ENCODE measurements at places on chromosomes 5 and 9.

- peak; percentile 27 for DNase-seq
Observed at GRCh38 chr5:53478411-53479044, 1.9 kb upstream of the FST start.

DNA sequence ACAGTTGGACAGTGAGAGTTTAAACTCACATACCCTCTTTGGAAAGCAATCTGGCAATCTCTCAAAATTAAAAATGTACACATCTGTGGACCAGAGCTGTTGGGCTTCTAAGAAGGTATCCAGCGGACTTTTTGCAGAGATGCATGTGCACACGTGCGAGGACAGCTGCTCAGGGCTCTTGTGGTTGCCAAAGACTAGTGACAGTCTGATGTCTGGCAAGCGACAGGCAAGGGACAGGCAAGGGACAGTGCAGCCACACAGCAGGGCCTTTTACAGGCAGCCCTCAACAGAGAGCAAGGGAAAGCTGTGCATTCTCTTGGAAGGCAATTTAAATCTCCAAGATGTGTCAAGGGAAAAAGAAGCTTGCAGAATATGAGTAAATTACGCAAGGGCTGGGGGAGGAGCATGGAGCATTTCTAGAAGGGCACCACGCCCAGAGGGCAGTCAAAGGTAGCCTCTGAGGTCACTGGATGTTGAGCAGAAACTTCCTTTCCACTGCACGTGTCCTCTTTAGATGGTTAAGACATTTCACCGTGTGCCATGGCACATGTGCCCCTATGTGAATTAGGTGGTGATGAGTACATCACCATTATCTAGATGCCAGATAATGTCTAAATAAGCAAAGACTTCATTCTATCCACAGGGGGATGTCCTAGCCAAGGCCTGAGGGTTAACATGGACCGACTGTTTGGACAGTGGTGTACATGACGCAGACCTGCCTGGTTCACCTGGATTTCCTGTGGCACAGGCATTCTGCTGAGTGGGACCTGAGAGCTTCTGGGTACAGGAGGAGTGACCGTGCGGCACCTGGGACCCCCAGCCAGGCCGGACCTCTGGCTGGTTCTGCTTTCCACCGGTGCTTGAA, 9.1 kb downstream of the GFPT2 start:
- no peak for DNase-seq

- DNase-seq = no peak
Observed at GRCh38 chr9:134620751-134621557, 20.6 kb upstream of the COL5A1 start.

DNA sequence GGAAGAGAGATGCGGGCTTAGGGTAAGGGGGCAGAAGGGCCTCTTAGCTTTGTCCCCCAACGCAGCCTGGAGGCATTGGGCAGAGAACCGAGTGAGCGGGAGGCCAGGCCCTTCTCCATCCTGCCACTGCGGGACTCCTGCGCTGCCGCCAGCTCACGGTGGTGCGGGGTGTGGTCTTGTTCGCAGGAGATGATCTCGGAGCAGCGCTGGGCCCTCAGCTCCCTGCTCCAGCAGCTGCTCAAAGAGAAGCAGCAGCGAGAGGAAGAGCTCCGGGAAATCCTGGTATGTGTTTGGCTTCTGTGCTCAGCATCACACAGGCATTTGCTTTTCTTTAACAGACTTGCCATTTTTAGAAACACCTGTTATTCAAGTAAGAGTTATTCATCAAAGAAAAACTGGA, 41.3 kb downstream of the LRSAM1 start:
- DNase-seq = no peak

DNA sequence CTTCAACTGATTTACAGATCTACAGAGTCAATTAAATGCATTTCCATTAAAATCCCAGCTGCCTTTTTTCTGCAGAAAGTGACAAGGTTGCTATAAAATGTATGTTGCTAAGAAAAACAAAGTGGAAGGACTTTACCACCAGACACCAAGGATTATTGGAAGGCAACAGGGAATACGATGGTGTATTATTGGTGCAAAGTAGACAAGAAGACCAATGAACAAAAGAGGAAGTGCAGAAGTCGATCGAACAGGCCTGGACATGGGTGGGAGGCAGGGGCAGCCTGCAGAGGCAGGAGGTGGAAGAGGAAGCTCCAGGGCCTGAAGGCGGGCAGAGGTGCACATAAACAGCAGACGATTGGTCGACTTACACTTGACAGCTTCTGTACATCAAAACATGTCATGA, 10.6 kb upstream of the SLC6A19 start:
- no peak for DNase-seq

DNA sequence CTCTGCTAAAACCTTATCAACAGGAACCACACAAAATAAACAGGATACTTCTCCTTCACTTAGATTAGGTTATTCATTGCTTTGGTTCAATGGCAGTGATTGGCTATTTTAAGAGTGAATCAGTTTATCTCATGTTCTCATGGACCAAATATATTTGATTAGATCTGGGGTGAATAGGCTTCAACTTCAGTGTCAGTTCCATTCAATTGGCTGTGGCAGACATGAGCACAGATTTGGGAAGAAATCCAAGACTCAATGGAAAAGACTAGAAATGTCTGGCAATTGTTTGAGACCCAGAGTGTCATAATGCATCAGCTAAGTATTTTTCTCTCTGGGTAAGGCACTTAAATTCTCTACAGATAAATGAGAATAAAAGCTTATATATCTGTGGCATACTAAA, 37.1 kb downstream of the CDH18 start:
- DNase-seq = no peak

DNA sequence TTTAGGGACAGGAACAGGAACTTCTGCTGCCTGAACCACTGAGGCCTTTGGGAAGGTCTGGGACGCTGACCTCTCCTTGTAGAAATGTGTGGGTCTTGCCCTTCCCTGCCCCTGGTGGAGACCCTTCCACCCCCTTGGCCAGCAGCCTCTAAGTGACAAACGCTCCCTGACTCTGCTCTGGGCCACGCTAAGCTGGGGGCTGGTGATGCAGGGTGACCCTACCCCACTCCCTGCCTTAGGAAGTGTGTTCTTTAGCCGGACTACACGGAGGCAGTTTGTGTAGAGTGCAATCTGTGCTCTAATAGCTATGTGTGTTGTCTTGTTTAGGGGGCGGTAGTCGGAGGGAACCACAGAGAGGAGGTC, 123.0 kb downstream of the COL23A1 start:
- no peak for DNase-seq

GRCh38 chr9:5832071-5832537, 813 bp downstream of the ERMP1 start:
- DNase-seq = no peak

GRCh38 chr9:132147331-132147730, 14.5 kb upstream of the NTNG2 start:
- DNase-seq = peak; percentile 17

- no peak for DNase-seq
Observed at GRCh38 chr5:97838214-97838613, 655.2 kb upstream of the RIOK2 start.

GRCh38 chr5:79990598-79991507, at the start of gene MTX3:
Gene MTX3 (minus strand): TSS chr5:79991262. CDS start chr5:79991238, 24 bp downstream.
- peak; percentile 95 for DNase-seq

GRCh38 chr5:130528474-130528873, 624.2 kb downstream of the CHSY3 start:
- DNase-seq = no peak

GRCh38 chr5:131276072-131276471, 12.2 kb downstream of the CDC42SE2 start:
- peak; percentile 39 for DNase-seq

- DNase-seq = no peak
Observed at GRCh38 chr5:73637565-73637964, 11.6 kb downstream of the ARHGEF28 start.

- no peak for DNase-seq
Observed at GRCh38 chr5:95727764-95728191, 3.4 kb upstream of the RHOBTB3 start.

DNA sequence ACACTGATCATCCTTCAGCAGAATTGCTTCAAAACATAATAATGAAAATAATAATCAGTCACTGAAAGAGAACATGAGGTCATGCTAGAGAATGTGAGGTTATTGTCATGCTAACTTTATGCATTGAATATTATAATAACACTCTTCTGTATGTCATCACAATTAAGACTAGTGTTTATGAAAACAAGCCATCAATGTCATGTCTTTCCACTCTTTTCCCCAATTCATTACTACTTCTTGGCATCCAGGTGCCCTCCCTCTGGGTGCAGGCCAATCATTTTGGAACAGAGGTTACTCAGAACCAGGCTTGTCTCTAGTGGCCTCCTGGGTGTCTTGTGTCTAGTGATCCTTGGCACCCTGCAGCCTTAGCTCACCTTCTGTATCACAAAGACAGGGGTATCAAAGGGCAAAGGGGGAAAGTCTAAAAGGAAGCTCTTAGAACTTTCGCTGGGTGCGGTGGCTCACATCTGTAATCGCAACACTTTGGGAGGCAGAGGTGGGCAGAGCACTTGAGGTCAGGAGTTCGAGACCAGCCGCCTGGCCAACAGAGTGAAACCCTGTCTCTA, 217.6 kb upstream of the PIK3R1 start:
- no peak for DNase-seq

GRCh38 chr9:90898228-90898627, 96.6 kb downstream of the SYK start:
- no peak for DNase-seq

- DNase-seq = no peak
Observed at GRCh38 chr9:128077847-128078503, 9.9 kb downstream of the SLC25A25 start.

- peak; percentile 65 for DNase-seq
Observed at GRCh38 chr9:84315278-84315877, 25.2 kb downstream of the SLC28A3 start.

- no peak for DNase-seq
Observed at GRCh38 chr9:33151007-33151557, 16.1 kb downstream of the B4GALT1 start.

- no peak for DNase-seq
Observed at GRCh38 chr5:72302171-72302570, 17.9 kb downstream of the MRPS27 start.

DNA sequence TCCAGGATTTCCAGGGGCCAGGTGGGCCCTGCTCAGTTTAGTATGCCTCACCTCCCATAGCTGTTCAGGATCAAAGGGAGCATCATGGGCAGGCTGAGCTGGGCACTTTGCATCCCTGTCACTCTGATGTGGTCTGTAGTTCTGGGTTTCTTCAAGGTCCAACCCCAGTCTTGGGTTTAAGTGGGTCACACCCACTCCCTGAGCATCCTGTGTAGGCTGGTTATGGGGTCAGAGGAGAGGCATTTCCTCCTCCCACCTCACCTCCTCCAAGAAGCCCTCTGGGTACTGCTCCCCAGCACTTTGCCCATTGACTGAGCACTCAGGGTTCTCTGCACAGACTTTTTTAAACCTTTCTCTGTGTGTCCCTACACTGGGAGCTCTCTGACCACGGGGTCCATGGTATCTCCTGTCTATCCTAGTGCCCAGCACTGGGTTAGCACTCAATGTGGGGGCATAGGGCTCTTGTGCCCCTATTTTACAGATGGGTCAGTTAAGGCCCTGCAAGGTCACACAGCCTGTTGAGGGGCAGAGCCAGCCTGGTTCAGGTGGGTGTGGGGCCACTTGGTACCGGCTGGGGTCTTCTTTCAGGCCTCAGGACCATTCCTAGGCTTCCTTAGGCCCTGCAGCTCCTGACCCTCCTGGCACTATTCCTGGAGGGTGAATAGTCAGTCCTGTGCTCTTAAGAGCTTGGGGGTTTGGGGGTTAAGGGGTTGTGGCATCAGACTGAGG, 19.0 kb downstream of the CXXC5 start:
- DNase-seq = no peak

DNA sequence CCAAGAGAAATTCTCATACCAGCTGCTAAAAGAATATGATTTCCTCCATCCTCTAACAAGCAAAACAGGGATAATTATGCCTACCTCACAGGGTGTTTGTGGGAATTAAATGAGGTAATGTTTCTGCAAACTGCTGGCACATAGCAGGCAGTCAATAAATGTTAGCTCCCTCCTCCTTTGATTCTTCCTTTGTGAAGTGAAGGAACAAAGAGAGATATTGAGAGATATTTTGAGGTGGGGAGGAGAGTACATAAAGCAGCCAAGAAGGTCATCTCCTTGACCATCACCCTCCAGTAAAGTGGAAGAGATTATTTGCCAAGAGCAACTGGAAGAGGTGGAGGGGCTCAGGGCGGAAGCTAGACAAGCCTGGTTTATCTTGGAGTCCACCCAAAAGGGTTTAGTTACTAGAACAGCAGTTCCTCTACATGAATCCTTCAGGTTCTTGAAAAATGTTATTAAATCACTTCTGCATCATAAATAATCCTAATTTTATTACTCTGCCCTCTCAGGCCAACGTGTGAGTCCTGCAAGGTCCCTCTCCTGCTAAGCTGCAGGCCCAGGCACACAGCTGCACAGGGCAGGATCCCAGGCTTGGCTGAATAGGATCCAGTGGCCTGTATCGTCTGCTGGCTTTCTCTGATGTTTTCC, 35.0 kb upstream of the TLE1 start:
- no peak for DNase-seq

DNA sequence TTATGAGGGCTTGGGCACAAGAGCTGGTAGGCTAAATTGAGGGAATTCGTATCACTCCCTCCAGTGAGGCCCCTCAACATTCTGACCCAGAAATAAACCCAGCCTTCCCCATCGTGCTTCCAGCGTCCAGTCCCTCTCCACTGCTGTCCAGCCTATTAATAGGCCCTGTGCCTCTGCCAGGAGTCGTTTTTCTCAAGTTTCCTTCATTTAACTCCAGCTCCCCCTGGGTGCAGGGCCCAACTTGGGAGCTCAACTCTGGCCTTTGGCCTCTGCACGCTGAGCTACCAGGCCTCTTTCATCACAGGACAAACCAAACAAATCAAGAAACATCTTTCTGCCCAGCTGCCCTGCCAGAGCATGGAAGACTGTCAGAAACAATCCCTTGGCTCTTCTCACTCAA, 10.0 kb downstream of the HBEGF start:
- no peak for DNase-seq

GRCh38 chr9:132663117-132663516, 6.7 kb downstream of the DDX31 start:
- DNase-seq = no peak

DNA sequence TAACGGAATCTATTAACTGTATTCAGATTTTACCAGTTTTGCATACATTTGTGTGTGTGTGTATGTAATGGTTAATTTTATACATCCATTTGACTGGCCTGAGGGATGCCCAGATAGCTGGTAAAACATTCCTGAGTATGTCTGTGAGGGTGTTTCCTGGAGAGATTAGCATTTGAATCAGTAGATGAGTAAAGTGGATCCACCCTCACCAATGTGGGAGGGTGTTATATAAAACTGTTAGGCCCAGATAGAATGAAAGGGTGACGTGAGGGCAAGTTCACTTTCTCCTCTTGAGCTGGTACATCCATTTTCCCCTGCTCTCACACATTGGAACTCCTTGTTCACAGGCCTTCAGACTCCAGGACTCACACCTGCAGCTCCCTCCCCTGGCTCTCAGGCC, 88.7 kb downstream of the EMB start:
- no peak for DNase-seq
